Fibroblast of lung (primary cell): ENCODE measurements at places on chromosomes 5 and 9. TPM values are rescaled to one million over a fixed set of nuclear protein-coding genes. Genes with fewer than 3 reads are reported as not detected.

The GRXCR2 gene
- not detected in 2 replicates for total RNA-seq

GRCh38 chr9:79567671-79568098 is 4.1 kb upstream of the TLE4 start:
- H3K4me1 ChIP-seq, result peaks cover 3% of the 10 kb centered on the region
- H3K4me3 ChIP-seq, result no peak overlapping the region
- H3K36me3 ChIP-seq, result no peaks in the 10 kb centered on the region
- no peak for DNase-seq
- H3K27me3 ChIP-seq, result no peaks in the 10 kb centered on the region

GRCh38 chr5:134585966-134586365 is 46.7 kb downstream of the SAR1B start:
- H3K4me3 ChIP-seq, result no peak overlapping the region
- H3K36me3 ChIP-seq, result no peaks in the 10 kb centered on the region
- DNase-seq, result no peak
- H3K4me1 ChIP-seq, result no peaks in the 10 kb centered on the region
- no peaks in the 10 kb centered on the region for H3K27me3 ChIP-seq

- H3K27me3 ChIP-seq, result no peaks in the 10 kb centered on the region
- no peak overlapping the region for H3K27ac ChIP-seq
- no peak overlapping the region for H3K4me3 ChIP-seq
- H3K4me1 ChIP-seq, result no peaks in the 10 kb centered on the region
- H3K36me3 ChIP-seq, result no peaks in the 10 kb centered on the region
Measured at GRCh38 chr9:138075496-138075895, 197.9 kb downstream of the CACNA1B start.

- H3K4me3 ChIP-seq, result no peak overlapping the region
- H3K27ac ChIP-seq, result peak overlapping the region; percentile 52
- no peaks in the 10 kb centered on the region for H3K36me3 ChIP-seq
- H3K4me1 ChIP-seq, result peaks cover 14% of the 10 kb centered on the region
- DNase-seq, result peak; percentile 53
- H3K27me3 ChIP-seq, result no peaks in the 10 kb centered on the region
Measured at GRCh38 chr5:40736103-40736875, 19.5 kb downstream of the TTC33 start.
